Hindlimb muscle (tissue), 1 donor: ENCODE measurements at places on chromosomes 7 and 10.

GRCh38 chr7:4745971-4746919 lies 29.2 kb upstream of the AP5Z1 start:
- no peak for DNase-seq

DNA sequence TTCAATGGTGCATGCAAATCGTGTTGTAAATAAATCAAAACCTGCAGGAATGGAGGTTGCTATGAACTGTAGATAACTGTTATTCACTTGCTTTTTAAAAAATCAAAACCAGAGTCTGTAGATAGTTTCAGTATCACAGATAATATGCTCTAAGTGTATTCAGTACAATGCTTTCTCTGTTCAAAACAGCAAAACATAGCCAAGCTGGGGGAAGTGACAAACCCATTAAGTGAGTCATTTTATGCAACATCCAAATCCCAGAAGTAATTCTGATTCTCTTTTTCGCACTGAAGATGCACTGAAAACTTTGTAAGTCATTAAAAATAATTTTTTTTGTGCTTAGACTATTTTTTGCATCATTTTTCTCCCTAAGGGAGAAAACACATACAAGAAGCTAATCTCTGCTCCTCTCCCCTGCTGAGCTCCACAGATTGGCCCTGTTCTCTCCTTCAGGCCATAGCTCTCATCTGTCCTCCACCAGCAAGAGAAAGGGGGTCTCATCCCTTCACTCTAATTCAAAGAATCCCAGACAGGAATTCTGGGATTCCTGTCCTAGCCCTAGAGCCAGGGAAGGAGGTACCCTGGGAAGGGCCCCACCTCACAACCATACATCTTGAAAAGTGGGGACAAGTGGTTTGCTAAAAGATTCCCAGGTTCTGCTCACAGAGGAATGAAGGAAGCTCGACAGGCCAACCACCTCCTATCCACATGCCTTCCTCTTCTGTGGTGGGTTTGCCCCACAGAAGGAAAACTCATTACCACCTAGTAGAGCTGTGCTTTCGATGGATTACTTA lies 4.9 kb downstream of the PRTFDC1 start:
- DNase-seq: peak; percentile 15

DNA sequence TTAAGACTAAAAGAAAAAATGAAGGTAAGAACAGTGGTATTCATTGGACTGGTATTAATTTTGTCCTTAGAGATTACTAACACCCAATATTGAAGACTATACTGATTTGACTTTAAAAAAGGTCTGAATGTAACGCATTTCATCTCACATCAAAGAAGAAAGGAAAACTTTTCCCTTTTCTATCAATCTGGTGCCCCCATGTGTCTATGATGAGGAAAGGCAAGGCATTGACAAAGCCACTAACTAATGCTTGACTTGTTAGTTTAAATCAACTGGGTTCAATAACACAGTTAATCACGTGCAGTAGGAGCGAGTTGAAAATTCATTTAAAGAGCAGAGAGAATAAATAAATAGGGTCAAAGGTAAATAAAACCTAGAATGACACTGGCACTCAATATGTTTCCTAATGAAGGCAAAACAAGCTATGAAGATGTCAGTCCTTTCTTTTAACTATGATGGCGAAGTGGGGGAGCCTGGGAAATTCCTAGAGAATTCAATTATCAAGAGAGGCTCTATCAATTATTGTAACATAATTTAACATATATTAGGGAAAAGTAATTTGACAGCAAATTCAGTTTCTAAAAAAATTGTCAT lies 180.9 kb downstream of the ANK3 start:
- no peak for DNase-seq

DNA sequence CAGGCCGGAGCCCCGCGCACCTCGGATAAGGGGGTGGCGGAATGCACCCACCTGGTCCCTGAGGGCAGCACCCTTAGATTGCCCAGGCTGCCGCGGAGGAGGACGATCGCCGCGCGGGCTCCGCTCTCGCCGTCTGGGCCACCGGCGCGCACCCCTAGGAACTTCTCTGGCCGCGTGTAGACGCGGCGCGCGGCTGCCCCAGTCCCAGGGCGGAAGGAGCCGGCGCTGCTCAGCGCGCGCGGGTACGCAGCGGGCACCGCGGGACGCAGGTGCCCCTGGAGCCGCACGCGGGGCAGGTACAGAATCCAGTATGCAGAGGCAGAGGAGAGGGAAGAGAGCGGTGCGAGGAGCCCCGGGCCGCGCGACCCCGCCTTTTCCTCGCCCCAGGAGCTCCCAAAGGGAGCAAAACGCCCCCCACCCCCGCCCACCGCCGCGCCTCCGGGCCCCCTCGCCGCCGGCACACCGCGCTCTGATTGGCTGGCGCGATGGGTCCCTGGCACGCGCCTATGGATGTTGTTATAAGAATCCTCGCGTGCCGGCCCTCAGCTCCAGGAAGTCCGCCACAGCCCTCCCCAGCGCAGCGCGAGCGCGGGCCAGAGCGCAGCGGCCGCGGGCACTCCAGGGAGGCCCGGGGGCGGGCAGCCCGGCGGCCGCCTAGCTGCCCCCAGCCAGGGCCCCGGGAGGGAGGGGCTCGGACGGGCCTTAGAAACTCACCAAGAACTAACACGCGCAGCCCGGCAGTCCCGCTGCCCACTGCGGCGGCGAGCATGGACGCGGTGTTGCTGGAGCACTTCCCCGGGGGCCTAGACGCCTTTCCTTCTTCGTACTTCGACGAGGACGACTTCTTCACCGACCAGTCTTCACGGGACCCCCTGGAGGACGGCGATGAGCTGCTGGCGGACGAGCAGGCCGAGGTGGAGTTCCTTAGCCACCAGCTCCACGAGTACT lies at the start of gene PTF1A:
Gene PTF1A, plus strand, starts transcription at position 549 of the 948 bp plus-strand sequence. Its CDS starts 219 bp downstream, at position 768.
- DNase-seq: no peak

DNA sequence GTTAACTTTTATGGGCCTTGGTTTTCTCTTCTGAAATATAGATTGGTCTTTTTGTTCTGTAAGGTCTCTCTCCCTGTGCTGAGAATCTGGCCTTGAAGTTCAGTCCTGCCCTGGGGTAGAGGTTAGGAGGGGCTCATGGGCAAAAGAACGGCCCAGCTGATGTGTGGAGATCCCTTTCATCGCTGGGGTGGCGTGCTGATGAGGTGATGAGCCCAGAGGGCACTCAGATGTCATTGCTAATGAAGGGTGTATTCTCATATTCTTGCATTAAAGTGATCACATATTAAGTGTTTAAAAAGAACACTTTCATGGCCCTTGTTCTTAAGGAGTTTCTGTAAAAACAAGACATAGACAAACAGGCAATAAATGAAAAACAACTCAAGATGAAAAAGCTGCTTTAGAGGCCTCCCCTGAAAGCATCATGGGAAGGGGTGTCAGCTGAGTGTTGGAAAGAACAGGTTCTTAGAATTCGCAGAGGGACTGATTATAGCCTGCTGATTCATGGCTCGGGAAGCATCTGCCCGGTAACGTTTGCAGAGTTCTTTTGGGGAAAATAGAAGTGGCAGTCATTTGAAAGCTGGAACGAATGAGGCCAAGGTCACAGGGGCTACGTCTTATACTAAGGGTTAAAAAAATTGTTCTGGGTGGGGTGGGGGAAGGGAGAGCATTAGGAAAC lies 72.5 kb upstream of the GPR158 start:
- no peak for DNase-seq

GRCh38 chr10:86195521-86196157 lies 171.0 kb downstream of the GRID1 start:
- no peak for DNase-seq

GRCh38 chr7:76220185-76221057 lies 18.7 kb downstream of the SRRM3 start:
- no peak for DNase-seq

GRCh38 chr7:92246360-92247101 lies 757 bp downstream of the ANKIB1 start:
- DNase-seq: peak; percentile 47

- no peak for DNase-seq
These were observed 6.0 kb downstream of the WDR37 start for GRCh38 chr10:1061930-1062774.

DNA sequence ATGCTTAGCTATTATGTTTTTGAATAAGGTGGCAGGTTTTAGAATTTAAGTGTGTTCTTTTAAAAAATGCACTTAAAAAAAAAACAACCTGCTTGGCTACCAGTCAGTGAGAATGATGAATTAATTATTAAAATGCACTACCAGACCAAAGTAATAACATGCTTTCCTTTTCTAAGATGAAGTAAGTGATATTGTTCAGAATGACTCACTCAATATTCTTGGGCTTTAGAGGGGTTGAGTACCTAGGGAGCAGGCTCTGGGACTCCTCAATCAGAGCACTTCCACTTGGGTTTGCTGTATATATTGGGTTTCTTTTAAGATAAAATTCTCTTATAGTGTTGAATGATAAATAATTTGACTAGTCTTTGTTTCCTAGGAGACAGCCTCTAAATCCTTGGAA lies 8.6 kb downstream of the STAM start:
- DNase-seq: no peak

DNA sequence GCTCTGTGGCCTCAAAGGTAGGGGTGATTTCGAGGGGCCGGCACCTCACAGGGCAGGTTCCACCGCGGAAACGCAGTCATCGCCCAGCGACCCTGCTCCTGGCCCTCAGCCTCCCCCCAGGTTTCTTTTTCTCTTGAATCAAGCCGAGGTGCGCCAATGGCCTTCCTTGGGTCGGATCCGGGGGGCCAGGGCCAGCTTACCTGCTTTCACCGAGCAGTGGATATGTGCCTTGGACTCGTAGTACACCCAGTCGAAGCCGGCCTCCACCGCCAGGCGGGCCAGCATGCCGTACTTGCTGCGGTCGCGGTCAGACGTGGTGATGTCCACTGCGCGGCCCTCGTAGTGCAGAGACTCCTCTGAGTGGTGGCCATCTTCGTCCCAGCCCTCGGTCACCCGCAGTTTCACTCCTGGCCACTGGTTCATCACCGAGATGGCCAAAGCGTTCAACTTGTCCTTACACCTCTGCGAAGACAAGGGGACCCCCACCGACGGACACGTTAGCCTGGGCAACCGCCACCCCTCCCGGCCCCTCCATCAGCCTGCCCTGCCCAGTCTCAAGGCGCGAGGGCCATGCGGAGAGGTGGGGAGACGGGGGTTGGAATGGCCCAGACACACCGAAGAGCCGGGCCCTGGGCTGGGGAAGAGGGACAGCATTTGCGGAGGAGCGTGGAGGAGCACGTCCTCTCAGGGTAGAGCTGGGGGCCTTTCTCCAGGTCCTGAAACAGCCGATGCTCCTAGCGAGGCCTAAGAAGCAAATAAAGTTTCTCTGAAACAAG lies 6.0 kb downstream of the SHH start:
- DNase-seq: no peak

- no peak for DNase-seq
These were observed 80.1 kb upstream of the PDCD4 start for GRCh38 chr10:110791541-110792073.

DNA sequence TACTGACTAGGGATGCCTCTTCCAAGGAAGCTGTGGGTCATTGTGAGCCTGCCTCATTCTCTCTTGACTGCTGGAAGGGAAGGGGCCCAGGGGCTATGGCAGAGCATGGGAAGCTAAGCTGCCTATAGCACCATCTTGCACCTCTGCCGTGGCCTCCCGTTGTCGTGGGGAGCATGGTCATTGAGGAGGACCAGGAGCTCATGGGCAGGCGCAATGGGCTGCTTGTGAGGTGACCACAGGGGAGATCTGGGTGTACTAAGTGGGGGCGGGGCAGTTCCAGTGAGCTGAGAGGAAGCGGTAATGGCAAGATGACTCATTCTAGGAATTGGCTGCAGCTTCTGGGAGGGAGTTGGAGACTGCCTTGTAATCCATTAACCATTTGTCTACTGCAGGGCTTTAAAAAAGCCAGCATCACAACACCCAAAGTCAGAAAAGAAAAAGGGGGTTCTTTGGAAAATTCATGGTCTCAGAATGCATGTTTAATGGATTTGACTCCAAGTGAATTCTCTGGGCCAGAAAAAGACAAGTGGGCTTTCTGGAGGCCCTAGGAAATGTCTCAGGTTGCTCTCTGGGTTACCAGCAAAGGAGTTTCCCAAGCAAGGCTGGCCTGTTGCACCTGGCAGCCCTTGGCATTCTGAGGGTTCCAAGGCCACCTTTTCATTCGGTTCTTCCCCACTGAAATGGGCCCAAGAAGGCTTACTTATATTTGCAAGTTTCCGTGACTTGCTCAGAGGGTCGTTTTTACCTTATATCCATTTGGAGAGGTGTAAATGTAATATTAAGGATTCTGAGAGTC lies 3.6 kb downstream of the DUSP5 start:
- peak; percentile 83 for DNase-seq

GRCh38 chr10:72020914-72021809 lies 57.0 kb downstream of the CHST3 start:
- DNase-seq: no peak

GRCh38 chr10:33483124-33483815 lies 148.8 kb upstream of the NRP1 start:
- DNase-seq: no peak

- DNase-seq: no peak
These were observed 51.6 kb upstream of the SRRM3 start for GRCh38 chr7:76149847-76150691.

GRCh38 chr10:116216676-116217075 lies 56.3 kb downstream of the GFRA1 start:
- no peak for DNase-seq

- no peak for DNase-seq
These were observed 330.4 kb upstream of the AOAH start for GRCh38 chr7:37054624-37055241.

DNA sequence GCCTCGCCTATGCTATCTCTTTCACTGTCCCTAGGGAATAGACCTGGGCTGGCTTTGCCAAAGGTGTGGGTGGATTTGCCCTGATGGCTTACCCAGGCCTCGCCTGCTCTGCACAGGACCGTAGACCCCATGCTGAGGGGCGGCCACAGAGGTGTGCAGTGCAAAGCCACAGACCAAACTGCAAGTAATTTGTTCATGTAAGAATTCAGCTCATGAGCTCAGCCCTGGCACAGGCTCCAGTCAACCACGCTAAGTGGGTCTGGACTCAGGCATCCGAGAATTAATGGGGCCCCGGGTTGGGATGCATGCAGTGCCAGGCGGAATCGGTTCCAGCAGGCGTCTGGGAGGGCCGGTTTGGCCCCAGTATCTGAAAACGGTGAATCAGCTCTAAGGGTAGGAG lies 445.2 kb downstream of the DNAJB6 start:
- DNase-seq: no peak

DNA sequence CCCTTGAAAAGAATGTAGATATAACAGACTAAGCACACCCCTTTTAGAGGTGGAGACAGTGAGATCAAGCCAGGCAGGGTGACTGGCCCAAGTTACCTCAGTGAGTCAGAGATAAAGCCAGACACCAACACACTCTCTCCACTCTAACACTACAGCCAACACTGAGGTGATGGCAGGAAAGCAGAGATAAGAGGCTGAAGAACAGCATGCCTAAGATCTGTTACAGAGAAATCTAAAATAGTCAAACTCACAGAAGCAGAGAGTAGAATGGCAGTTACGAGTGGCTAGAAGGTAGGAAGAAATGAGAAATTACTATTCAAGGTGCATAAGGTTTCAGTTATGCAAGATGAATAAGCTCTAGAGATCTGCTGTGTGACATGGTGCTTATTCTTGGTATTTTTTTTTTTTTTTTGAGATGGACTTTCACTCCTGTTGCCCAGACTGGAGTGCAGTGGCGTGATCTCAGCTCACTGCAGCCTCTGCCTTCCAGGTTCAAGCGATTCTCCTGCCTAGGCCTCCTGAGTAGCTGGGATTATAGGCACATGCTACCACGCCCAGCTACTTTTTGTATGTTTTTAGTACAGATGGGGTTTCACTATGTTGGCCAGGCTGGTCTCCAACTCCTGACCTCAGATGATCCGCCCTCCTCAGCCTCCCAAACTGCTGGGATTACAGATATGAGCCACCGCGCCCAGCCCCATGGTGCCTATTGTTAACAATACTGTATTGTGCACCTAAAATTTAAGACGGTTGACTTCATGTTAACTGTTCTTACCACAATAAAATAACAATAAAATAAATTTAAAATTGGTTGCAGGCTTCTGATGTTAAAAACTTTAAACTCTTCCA lies 28.7 kb downstream of the ICA1 start:
- DNase-seq: no peak

GRCh38 chr7:44965937-44966730 lies 12.7 kb downstream of the MYO1G start:
- DNase-seq: no peak
